GM12878 (cell line): ENCODE measurements at places on chromosomes 3 and 15.

- no peak for DNase-seq
These were observed 4.9 kb downstream of the CHAC1 start for GRCh38 chr15:40958146-40958545.

DNA sequence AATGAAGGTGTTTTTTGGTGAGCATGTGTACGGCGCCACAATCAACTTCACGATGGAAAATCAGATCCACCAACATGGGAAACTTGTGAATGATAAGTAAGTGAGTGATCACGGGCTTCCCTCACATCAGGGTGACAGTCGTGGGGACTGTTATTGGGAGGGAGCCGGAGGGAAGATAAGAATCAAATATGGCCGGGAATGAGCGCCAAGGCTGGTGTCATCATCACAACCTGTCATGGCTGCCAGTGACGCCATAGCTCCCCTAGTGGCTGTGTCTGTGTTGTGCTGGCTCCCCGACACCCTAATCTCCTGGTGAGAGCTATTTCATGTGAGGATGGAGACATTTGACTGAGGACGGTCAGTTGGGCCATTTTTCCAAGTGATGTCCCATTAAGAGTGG lies 168.5 kb downstream of the SV2B start:
- no peak for DNase-seq

DNA sequence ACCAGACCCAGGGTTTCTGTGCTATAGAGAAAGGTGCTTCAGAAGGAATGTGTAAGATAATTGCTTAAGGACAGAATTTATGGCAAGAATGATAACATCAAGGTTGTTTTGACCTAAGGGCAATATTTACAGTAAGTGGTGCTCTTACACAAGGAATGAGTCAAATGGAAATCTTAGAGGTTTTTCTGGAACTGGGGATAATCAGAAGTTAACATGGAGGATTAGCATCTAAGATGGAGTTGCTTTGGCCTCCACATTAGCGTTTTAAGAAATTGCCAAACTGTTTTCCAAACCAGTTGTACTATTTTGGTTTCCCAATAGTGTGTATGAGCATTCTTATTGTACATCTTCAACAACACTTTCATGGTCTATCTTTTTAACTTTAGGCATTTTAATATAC lies 3.1 kb downstream of the WDR93 start:
- no peak for DNase-seq

GRCh38 chr15:58398071-58398470 lies 33.7 kb upstream of the LIPC start:
- no peak for DNase-seq

DNA sequence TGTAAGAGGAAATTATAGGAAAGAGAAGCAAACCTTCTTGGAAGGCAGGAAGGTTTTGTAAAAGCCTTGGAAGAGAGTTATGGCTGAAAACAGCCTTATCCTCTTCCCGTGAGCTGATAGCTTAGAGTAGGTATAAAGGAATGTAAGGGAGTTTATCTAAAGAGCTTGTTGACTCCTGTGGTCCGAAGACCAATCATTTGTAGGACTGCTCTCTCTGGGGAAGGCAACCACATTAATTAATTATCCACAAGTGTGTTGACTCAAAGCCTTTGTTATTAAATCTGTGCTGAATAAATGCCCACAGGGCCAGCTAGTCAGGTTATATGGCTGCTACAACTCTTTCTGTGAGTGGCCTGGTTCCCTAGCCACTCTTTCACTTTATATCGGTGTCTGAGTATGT lies 452.1 kb upstream of the RASGRP1 start:
- no peak for DNase-seq

DNA sequence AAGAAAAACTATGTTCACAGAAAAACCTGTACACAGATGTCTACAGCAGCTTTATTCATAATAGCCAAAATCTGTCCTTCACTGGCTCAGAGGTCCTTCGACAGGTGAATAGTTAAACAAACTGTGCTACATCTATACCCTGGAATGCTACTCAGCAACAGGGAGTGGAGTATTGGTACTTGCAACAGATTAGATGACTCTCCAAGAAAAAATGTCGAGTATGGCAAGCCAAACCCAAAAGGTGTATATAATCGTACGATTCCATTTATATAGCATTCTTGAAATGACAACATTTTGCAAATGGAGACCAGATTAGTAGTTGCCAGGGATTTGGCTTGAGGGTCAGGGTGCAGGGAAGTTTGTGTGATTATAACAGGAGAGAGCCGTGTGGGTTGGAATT lies 22.4 kb upstream of the RGMA start:
- DNase-seq, result no peak

GRCh38 chr3:51802106-51802703 lies 23.2 kb upstream of the IQCF6 start:
- no peak for DNase-seq

DNA sequence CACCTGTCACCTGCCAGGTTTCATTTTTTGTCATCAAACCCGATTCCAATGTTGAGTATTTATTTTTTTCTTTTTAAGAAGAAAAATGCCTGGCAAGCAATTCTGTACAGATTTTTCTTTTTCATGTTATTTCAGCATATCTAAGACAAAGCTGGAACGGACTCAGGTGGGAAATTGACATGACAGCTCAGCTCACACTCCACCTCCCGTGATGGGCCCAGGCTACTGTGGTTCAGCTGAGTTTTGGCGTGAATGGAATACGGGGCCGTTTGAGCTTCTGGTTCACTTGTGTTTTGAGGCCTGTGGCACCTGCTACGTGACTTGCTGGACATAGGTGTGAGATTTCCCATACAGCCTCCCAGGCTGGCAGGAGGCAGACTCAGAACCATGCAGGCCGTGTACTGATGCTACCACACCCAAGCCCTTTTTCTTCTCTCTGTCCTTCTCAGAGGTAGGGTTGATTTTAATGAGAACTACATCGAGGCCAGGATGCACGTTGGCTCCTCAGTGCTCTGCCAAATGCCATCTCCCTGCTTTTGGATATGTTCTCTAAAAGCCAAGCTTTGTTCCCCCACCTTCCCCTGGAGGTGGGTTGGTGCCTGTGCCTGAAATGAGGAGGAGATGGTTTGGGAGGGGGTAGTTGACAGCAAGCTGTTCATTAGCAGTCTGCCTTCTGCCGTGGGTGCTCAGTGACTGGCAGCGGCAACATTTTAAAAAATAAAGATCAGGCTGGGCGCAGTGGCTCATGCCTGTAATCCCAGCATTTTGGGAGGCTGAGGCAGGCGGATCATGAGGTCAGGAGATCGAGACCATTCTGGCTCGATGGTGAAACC lies 48.7 kb downstream of the TRAK1 start:
- no peak for DNase-seq

GRCh38 chr3:120196812-120197211 lies 88.2 kb downstream of the GPR156 start:
- DNase-seq, result no peak

- no peak for DNase-seq
These were observed 62.0 kb downstream of the DAPK2 start for GRCh38 chr15:63984331-63984730.

GRCh38 chr3:176505878-176506621 lies 691.2 kb downstream of the TBL1XR1 start:
- no peak for DNase-seq

GRCh38 chr3:57179580-57180410 lies 14.6 kb upstream of the IL17RD start:
- no peak for DNase-seq

DNA sequence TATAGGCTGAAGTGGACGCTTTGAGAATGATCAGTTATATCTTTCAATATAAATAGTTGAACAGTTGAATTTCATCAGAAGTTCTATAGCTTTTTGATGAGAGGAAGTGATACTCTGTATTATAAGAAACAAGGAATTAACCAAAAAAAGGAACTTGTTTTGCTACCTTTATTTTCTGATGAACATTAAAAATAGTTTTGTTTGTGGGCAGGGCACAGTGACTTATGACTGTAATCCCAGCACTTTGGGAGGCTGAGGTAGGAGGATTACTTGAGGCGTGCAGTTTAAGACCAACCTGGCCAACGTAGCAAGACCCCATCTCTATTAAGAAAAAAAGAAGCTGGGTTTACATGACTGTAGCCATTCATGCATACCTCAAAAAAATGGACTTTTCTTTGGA lies 16.7 kb downstream of the BLOC1S6 start:
- no peak for DNase-seq

GRCh38 chr3:183400352-183400751 lies 28.1 kb downstream of the MCF2L2 start:
- DNase-seq, result no peak

GRCh38 chr3:36814776-36815175 lies 50.4 kb upstream of the DCLK3 start:
- no peak for DNase-seq

DNA sequence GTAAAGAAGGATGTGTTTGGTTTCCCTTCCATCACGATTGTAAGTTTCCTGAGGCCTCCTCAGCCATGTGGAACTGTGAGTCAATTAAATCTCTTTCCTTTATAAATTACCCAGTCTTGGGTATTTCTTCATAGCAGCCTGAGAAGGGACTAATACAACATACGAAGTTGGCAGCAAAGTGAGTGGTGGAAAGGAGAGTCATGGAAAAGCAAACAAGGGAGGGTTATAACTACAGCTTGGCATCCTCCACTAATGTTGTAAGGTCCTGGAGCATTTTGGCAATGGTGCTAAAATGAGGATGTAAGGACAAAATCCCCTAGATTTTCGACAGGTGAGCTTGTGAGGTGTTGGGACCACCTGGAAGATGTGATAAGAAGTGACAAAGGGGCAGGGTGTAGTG lies 5.8 kb upstream of the TMEM41A start:
- no peak for DNase-seq

- no peak for DNase-seq
These were observed 60.2 kb downstream of the ABTB1 start for GRCh38 chr3:127732879-127733350.

GRCh38 chr3:37347941-37348340 lies 173.6 kb upstream of the LRRFIP2 start:
- DNase-seq, result no peak

GRCh38 chr3:76871655-76872054 lies 168.2 kb upstream of the ROBO2 start:
- no peak for DNase-seq

DNA sequence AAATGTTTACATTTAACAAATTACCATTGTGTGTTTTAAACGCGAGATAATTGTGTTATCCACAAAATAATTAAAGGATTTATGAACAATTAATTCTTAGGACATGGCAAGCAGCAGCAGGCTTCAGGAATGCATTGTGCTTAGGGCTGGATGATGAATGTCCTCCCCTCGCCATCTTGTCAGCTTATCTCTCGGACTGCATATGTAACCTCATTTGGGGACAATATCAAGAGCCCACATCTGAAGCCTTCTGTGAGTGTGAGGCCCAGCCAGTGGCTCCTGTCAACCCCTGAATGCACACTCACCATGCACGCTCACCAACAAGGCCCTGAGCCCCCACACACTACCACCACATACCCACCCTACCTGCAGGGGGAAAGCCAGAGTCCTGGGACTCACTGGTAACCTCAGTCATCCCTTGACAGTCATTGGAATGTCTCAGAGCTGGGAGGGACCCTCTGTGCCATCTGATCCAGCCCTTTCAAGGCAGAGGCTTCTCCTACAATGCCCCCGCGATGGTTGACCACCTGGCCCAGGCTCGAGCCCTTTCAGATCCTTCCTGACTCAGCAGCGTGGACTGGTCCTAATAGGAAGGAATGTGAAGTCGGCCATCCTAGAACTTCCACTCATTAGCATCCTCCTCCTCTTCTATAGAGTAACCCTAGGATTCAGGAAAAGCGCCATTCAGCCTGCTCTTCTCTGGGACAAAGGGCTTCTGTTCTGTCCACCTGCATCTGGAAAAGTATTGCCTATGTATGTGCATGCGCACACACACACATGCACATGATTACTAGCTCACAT lies 38.2 kb downstream of the MRPL46 start:
- no peak for DNase-seq

DNA sequence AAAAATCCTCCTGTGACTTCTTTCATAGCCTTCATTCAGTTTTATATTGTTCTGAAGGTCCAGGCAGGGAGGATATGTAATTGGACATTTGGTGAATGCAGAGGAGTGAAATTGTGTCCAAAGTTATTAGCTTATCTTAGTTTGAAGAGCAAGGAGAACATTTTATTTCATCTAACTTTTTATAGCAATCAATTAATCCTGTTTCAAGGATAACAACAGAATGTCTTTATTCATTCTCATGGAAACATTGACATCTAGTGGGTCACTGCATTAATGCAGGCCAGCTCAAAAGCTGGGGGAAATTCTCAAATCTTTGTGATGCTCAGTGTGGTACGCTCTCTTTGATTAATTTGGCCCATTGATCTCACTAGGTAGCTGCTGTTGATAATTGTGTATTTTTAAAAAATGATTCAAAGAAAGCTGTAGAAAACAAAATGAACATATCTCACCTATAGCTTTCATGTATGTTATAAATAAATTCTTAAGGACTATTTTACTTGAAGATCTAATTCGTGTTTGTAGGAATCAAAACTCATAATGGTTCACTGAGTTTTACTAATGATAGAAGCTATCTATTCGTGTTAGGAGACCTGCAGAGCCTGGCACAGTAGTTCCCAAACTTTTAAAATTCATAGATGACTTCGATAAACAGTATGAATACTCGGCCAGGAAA lies 150.8 kb upstream of the KCNMB2 start:
- DNase-seq, result no peak

DNA sequence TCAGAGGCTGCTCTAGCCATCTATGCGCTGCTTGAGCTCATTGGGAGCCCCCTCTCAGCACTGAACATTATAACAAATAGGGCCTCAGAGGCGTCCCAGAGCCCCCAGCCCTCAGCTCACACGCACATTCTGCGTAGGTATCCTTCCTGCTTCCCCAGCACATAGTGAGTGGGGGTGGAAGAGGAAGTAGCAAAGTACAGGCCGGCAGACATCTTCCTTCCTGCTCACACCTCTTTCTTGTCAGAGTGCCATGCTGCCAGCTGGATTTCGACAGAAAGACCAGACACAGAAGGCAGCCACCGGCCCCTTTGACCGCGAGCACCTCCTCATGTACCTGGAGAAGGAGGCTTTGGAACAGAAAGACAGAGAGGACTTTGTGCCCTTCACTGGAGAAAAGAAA lies 16.6 kb downstream of the TMOD2 start:
- DNase-seq, result no peak

DNA sequence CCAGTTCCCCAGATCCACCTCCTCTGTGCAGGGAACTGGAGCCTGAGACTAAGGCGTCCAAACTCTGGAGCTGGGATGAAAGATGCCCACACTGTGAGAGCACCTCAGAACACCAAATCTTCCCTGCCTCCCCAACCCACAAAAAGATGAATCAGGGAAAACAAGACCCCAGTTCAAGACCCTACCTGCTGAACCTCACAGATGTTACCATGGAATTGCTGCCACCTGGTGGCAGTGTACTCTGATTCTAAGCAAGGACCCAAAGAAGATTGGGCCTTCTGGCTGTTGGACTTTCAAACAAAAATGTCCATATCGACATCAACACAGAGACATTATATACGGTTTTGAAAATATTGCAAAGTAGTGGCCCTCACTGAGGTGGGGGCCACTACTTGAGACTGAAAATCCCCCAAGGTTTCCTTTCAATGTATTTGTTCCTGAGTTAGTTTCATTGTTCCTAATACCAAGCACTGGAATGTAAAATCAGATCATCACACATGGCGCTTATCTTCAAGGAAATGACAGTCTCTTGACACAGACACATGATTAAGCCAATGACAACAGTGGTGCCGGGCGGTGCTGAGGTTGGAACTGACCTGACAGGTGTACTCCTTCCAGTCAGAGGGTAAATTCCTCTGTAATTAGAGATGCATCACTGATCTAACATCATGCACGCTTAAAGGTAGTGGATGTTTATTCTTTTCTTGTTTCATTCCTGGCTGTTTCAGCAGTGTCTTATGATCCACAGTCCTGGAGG lies 67.6 kb downstream of the SLC6A11 start:
- no peak for DNase-seq
